ENCODE measurements at places on chromosomes 5 and 9.

DNA sequence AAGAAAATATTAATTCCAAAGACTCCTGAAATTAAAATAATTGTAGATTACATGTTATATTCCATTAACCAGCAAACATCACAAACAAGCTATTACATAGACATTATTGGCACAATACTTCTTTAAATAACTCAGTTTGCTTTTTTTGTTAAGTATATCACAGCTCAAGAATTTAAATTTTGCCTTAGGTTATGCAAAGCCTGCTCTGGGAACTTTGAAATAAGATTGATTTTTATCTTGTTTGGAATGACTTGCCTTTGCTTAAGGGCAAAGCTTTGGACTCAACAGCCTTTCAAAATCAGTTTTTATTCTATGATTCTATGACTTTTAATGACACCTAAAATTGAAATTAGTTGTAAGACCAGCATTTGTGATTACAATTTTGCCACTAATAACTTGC is 78.2 kb downstream of the ALDH7A1 start:
- DNase-seq, result no peak

GRCh38 chr5:3056866-3057265 is 305.4 kb upstream of the IRX2 start:
- DNase-seq, result no peak

GRCh38 chr5:8150791-8151190 is 281.8 kb downstream of the MTRR start:
- no peak for DNase-seq

DNA sequence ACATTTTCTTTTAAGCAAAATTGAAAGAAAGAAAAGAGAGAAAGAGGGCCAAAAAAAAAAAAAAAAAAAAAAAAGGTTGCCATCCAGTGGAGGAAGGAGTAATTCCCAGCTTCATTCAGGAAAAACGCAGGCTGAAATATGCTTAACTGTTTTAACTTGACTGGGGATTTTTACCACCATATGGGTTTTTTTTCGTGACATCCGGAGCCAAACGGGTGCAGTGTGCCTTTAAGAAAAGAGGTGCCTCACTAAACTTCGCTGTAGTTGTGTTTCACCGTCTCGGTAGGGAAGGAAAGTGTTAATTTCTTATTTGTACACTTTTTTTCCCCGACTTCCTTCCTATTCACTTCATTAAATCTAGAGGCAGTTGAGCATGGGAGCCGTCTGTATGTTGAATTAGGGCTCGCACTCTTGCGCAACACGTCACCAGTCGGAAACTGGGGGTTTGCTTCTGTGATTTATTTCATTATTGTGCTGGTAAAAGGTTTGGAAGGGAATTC is 143.0 kb downstream of the SMARCA2 start:
- no peak for DNase-seq

DNA sequence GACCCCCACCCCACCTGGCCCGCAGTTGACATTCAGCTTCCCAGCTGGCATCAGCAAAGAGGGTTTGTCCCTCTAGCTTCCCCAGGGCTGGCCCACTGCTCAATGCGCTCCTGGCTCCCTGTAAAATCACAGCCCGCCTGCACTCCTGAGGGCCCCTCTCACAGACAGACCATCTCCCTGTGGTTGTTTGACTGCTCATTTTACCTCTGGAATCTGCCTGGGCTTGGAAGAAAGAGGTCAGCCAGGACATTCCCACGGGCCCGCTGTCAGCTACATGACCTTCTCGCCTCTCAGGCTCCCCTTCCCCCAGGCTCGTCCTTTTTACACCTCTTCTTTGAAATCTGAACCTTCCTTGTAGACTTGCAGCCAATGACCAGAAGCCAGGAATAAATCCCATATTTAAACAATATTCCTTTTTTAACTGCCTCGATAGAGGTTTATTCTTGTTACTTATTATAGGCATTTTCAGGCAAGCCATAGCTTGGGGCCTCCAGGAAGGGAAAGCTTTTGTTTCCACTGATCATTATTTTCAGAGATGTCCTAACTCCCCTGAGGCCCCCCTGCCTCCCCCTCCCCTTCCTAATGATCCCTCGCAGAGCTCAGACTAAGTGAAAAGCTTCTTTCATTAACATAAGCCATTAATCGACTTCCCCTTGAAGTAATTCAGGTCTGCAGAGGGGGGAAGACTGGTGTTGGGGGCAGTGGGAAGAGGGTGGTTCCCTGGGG is 76.3 kb upstream of the IQGAP2 start:
- no peak for DNase-seq

DNA sequence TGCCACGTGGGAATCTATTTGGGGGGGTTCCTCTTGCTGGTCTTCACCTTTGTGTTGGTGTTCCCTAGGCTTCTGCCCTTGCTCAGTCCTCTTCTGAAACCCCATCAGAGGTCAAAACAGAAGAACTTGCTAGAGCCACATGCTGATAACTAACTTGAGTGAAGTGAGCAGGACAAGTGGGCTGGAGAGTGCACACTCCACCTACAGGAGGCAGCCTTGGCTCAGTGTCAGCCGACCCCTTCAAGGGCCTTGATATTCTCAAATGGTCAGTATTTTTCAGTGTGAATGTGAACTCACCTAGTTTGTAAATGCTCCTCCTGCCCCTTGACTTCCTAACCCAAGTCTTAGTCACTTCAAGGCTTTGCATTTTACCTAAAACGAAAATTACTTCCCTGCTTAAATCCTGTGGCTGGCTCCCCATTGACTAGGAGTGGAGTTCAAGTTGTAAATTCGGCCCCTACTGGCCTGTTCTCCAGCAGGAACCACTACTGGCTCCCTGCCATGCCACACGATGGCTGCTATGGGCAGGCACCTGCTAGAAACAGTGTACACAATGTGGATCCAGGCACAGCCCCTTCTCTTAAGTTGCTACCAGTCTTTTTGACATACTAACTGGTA is 3.6 kb upstream of the SLC1A3 start:
- DNase-seq, result no peak

DNA sequence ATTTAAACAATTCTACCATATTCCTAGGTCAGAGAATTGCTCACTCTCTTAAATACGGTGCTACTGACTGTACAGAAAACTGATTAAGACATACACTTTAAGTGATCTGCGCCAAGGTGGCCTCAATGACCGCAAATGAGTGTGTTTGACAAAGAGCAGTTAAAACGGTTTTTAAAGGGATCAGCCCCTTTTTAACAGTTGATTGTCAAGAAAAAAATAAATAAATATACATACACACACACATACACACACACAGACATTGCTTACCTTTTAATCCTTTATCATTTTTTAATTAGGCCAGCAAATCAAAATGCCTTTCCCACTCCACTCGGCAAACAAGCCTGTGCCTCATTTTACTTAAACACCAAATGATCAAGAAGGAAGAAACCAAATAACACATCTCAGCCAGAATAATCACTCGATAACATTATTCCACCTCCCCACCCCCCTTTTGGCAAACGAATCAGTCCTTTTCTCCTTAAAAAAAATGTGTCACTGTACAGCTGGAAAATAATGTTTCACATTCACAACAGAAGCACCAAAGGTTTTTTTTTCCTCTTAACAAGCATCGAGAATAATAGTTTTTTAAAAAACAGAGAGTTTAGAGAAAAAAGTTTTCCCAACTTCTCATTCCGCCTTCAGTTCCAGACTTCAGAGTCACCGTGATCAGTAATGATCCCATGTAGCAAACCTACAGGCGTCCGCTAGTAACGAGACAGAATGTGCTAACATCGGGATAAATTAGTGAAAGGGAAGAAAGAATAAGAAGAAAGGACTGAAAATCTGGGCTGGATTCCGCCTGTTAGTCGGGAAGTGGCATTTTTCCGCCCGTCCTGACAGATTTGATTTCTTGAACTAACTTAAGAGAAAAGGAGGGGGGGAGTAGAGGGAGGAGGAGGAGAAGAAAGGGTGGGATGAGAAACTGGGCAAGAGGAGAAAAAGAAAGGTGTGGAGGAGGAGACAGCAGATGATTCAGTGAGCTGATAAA is at the start of gene ZNF608:
TSS of gene ZNF608 (minus strand) at position 712 of the 988 bp plus-strand sequence. CDS start 1,650 bp downstream, outside the sequence.
- no peak for DNase-seq

- no peak for DNase-seq
Measured at GRCh38 chr9:82606492-82607382, 456.2 kb downstream of the RASEF start.

GRCh38 chr5:131263648-131264450 is at the start of gene CDC42SE2:
Gene CDC42SE2, plus strand, starts transcription at chr5:131264053. Its CDS starts 95,441 bp downstream, at chr5:131359494.
- peak; percentile 89 for DNase-seq

DNA sequence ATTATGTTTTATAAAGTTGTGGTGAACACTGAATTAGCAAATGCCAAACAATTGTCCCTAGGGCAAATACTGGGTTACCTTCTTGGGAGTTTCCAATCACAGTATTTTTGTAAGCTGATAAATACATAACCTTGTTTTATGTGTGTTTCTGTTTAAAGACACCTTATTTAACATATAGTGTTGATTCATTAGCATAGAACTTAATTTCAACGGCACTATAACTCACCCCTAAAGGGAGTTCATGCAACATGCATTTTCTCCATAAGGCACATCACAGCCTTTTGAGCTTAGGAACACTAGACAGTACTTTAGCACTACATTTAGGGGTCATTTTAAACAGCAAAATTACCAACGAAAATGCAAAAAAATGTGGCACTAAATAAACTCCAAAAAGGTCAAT is 74.2 kb upstream of the TYRP1 start:
- DNase-seq, result no peak

- no peak for DNase-seq
Measured at GRCh38 chr5:123035918-123036390, 571 bp downstream of the PPIC start.

DNA sequence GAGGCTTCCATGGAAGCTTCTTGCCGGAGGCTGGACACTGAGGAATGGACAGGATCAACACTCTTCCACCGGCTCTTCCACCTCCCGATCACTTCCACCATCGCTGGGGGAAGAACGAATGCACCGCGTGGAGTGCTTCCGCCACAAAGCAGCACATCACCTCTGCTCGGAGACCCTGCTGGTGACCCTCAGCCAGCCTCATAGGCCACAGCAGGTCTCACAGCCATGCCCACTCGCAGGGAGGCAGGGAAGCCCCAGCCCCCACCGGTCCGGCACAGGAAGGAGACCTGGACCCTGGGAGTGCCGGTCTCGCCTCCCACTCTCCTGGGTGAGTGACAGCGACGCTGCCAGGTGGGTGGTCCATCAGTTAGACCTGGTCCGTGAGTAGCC is 4.7 kb downstream of the MRPL36 start:
- DNase-seq, result no peak

DNA sequence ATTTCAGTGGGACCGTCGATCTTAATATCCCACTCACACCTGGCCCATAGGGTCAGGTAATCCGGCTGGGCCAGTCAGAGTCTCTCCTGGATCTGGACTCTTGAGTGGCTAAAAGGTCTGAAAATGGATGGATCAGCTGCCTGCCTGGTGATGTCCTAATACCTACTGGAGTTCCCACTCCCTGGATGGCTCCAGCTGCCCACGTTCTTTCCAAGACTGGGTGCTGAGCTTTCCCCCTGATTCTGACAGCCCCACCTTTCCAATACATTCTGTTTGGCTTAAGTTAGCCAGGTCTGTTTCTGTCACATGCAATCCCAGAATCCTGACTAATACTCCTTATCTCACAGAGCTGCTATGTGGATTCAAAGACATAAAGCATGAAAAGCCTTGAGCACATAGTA is 10.2 kb downstream of the SH3PXD2B start:
- DNase-seq, result no peak

GRCh38 chr9:94083384-94083783 is 880 bp upstream of the PTPDC1 start:
- DNase-seq, result no peak

GRCh38 chr5:40390281-40391149 is 289.2 kb upstream of the PTGER4 start:
- no peak for DNase-seq

GRCh38 chr9:20863945-20864344 is 167.5 kb downstream of the HACD4 start:
- no peak for DNase-seq

DNA sequence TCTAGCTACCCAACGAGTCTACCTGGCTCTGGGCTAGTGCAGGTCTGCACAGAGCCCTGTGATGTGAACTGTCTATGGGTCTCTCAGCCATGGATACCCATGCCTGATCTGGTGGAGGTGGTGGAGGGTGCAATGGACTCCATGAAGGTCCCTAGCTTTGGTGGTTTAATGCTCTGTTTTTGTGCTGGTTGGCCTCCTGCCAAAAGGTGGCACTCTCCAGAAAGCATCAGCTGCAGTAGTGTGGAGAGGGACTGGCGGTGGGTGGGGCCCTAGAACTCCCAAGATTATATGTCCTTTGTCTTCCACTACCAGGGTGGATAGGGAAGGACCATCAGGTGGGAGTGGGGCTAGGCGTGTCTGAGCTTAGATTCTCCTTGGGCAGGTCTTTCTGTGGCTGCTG is 290.1 kb downstream of the AGTPBP1 start:
- no peak for DNase-seq

GRCh38 chr5:116075191-116075831 is 9.5 kb upstream of the COMMD10 start:
- DNase-seq, result no peak

GRCh38 chr5:154437281-154437965 is 8.4 kb upstream of the SAP30L start:
- DNase-seq, result no peak

DNA sequence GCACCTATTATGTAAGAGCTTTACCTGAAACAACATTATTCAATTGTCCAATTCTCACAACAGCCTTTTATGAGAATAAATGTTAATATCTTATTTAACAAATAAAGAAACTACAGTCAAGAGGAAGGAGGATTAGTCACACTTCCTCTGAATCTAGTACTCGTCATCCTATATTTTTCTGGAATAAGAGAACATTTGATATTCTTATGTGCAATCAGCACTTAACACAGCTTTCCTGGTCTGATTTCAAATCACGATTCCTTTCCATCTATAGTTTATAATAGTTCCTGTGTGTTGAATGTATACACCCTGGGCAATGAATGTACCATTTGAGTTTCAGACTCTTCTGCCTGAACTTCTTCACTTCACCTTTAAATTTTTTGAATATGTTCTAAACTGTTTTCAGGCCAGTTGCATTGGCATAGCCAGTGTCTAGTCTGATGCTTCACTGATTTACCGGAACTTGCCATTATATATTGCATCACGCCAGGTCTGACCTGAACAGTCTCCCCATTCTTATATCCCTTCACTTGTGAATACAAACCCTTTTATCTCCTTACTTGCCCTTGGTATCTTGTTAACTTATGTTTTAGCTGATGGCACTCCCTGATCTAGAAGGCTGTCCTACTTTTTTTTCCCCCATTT is 698.3 kb downstream of the MAT2B start:
- no peak for DNase-seq

DNA sequence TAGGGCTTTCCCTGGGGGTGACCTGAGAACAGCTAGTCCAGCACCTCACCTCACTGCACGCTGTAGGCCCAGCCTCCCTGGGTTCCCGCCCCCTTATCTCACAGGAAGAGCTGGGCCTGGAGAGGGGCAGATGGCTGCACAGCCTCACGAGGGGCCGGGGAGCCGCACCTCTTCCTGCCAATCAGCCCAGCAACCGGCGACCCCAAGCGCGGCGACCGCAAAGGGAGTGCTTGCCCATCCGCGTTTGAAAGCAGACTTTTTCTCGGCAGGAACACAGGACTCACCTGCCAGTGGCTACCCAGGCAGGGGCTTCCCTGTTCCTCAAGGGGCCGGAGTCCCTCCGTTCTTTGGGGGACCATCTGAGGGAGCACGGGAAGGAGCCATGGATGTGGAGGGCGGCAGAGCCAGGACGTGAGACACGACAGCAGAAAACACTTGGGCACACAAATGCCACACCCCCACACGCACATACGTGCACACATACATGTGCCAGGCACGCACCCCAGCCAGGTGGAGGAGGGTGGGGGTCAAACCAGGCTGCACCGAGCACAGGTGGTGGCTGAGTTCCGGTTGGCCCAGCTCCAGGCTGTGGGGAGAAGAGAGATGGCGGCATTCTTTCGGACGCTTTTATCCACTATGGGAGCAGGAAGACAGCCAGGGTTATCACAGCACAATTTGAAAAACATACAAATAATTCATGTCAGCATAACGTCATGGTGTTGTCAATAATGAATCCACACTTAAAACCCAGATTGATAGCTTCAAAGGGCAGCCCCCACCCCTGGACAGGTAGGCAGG is 11.3 kb downstream of the TMEM250 start:
- DNase-seq, result no peak
